ENCODE measurements at places on chromosomes 11 and 22.

DNA sequence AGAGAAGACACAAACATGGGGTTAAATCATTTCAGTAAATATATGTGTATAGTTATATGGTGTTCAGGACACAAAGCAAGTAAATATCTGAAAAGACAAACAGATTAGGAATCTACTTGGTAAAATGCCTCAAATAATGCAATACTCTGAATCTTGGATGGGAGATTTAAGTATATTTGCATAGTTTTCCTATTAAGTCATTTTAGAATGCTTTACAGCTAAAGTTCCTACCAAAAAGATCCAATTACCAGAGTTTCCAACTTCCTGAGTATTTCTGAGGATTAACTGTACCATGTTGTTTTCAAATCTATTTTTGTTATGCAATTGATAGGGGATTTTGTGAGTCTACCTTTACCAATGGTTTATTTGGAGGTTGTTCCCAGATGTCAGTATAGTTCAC is 424.4 kb upstream of the CCDC179 start:
- no peak for DNase-seq

DNA sequence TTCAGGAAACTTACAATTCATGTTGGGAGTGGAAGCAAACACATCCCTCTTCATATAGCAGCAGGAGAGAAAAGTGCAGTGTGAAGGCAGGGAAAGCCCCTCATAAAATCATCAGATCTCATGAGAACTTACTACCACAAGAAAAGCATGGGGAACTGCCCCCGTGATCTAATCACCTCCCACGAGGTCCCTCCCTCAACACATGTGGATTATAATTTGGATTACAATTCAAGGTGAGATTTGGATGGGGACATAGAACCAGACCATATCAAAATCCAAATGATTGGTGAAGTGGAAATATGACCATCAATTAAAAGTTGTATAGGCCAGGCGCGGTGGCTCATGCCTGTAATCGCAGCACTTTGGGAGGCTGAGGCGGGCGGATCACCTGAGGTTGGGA is 1268.0 kb downstream of the JRKL start:
- DNase-seq = no peak

DNA sequence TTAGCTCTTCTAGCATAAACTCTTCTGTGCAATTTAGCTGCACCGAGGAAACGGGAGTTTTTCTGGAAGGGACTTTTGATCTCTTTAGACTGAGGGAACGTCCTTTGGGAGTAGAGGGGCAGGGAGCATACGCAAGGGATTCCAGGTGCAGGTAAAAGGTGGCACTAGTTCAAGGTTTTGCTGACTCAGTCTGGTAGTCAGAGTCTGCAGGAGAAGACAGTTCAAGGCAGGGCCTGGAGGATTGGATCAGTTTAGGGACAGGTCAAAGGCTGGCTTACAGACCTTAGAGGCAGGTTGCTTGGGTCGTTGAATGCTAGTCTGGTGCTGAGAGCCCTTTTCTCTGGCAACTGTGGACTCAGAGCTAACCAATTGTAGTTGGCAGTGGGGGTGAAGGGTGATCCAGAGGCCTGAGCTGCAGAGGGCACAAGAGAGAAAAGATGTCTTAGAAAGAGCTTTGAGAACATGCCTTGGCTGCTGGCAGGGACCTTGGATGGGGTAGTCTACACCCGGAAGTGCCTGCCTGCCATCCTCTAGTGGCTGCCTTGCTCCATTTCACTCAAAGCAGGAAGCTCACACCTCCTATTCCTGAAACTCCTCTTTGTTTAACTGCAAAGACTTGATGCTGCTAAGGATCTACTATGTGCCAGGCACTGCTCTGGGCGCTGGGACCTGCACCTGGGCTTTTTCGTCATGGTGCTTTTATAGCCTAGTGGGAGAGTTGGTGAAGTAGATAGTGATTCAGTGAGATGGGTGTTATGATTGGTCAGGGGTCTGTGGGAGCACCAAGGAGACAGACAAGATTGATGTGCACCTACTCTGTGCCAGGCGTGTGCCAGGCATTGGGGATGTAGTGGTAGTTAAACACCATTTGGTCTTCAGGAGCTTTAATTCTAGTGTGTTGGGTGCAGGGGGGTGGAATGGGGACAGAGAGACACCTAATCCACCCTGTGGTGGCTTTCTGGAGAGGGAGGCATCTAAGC is 17.1 kb downstream of the MIAT start:
- no peak for DNase-seq

GRCh38 chr22:24986816-24987215 is 34.3 kb downstream of the KIAA1671 start:
- no peak for DNase-seq

DNA sequence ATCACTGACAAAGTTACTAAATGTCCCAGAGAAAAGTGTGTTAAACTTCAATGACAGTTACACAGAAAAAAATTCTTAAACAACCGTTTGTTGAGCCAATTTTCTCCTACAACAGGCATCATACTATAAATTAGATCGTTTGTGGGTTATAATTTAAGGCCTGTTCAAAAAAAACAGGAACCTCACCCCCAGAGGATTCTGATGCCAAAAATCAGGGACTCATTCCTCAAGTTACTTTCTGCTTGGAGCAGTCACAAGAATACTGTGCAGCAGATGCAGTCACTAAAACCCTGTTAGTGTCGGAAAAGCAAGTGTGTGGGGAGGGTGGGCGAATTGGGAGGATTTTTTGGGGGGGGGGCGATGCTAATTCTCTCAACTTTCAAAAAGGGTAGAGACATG is 657 bp downstream of the CWC15 start:
- peak; percentile 21 for DNase-seq

DNA sequence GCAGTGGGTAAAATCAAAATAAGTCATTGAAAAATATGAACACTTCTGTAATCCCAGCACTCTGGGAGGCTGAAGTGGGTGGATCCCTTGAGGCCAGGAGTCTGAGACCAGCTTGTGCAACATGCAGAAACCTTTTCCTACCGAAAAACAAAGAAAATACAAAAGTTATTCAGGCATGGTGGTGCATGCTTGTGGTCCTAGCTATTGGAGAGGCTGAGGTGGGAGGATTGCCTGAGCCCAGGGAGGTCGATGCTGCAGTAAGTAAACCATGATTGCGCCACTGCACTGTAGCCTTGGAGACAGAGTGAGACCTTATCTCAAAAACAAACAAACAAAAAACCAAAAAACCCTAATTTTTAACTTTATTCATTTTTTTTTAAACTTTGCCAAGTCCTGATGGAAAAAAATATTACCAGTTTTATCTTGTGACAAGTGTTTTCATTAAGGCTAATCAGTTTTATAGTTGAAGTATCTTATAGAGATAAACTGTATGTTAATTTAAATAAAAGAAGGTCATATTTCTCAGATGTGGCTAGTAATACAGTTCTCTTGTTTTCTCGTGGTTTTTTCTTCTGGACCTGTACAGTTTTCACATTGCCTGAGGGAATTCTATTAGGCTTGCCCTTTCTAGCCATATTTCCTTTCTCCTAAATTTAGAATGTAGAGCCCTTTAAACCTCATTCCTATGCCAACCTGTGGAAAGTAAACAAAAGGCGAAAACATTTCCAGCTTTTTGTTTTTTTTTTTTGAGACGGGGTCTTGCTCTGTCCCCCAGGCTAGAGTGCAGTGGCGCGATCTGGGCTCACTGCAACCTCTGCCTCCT is 9.4 kb downstream of the HIPK3 start:
- peak; percentile 31 for DNase-seq

Measured in suppressor macrophage (primary cell).